ENCODE measurements at places on chromosomes 7 and 10. TPM values are rescaled to one million over a fixed set of nuclear protein-coding genes. Genes with fewer than 3 reads are reported as not detected.

SEPHS1 gene
- 83.9 TPM for total RNA-seq

TPK1 gene
- 1.2 TPM for total RNA-seq

PIP gene
- not detected for total RNA-seq

MYOZ1 gene
- 1.1 TPM for total RNA-seq

SOSTDC1 gene
- not detected for total RNA-seq

CALY gene
- total RNA-seq = 1.5 TPM

C1QL3 gene
- 0.69 TPM for total RNA-seq

C10orf90 gene
- total RNA-seq = not detected

TAS2R5 gene
- total RNA-seq = 0.35 TPM

NPY4R gene
- not detected for total RNA-seq

STEAP1B gene
- 0.17 TPM for total RNA-seq

Data from epithelial cell of proximal tubule (primary cell).